Keratinocyte (primary cell): ENCODE measurements at places on chromosomes 2 and 18. TPM values are rescaled to one million over a fixed set of nuclear protein-coding genes. Genes with fewer than 3 reads are reported as not detected.

The TMEM182 gene
- polyA plus RNA-seq, result 3.4 to 3.6 TPM (median 3.5 TPM) in 3 replicates

GRCh38 chr2:70891572-70892357 is 43.9 kb upstream of the ATP6V1B1 start:
- no peak overlapping the region for H3K27ac ChIP-seq
- no peak overlapping the region for H3K4me3 ChIP-seq
- H3K27me3 ChIP-seq, result peaks cover 95% of the 10 kb centered on the region
- H3K4me1 ChIP-seq, result peaks cover 4% of the 10 kb centered on the region

DNA sequence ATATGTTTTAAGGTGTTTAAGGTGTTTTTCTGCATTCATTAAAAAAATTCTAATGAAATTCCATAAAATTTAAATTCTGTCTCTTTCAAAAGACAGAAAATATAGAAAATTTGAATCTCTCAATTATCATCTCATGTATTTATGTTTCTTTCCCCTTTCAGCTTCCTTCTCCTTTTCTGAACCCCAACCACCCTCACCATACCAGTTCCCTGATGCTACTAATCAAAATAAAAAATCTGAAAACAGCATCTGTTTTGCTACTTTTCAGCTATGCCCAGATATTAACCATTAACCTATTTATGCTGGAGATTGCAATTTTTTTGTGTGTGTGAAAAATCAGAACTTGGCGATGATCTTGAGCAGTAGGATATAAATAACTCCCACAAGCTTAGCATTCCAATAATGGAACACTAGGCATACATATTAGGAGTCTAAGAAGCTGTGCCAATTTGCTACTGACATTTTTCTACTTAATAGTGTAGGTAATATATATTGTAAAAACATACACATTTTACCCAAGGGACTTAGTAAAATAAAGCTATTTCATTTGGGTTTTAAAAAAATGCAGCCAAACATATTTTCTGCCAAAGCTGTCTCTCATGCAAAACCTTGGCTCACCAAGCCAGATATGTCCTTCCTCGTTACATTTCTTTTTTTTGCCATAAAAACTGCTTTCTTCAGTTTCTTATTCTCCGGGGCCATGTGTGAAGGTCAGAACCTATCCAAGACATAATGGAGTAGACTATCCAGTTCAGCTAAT is 32.6 kb upstream of the AGPS start:
- no peaks in the 10 kb centered on the region for H3K4me1 ChIP-seq
- no peaks in the 10 kb centered on the region for H3K27me3 ChIP-seq
- no peak overlapping the region for H3K4me3 ChIP-seq
- H3K36me3 ChIP-seq, result no peaks in the 10 kb centered on the region
- no peak overlapping the region for H3K27ac ChIP-seq

GRCh38 chr2:159177957-159178356 is 108.5 kb downstream of the WDSUB1 start:
- no peaks in the 10 kb centered on the region for H3K27me3 ChIP-seq
- H3K4me3 ChIP-seq, result no peak overlapping the region
- H3K4me1 ChIP-seq, result no peaks in the 10 kb centered on the region
- H3K27ac ChIP-seq, result no peak overlapping the region
- no peak for DNase-seq

- no peaks in the 10 kb centered on the region for H3K27me3 ChIP-seq
- H3K27ac ChIP-seq, result no peak overlapping the region
- no peak for DNase-seq
- no peak overlapping the region for H3K4me3 ChIP-seq
These were observed 68.9 kb downstream of the DIPK1C start for GRCh38 chr18:74388227-74388626.

- H3K36me3 ChIP-seq, result no peaks in the 10 kb centered on the region
- H3K27me3 ChIP-seq, result no peaks in the 10 kb centered on the region
- no peak overlapping the region for H3K4me3 ChIP-seq
- no peak overlapping the region for H3K27ac ChIP-seq
- no peak for DNase-seq
These were observed 899.7 kb downstream of the DSC3 start for GRCh38 chr18:30142870-30143269.

- H3K4me3 ChIP-seq, result no peak overlapping the region
- no peak overlapping the region for H3K27ac ChIP-seq
- H3K36me3 ChIP-seq, result no peaks in the 10 kb centered on the region
- H3K4me1 ChIP-seq, result peaks cover 5% of the 10 kb centered on the region
These were observed 25.1 kb upstream of the SOS1 start for GRCh38 chr2:39145906-39146421.

- H3K27ac ChIP-seq, result no peak overlapping the region
- no peak overlapping the region for H3K4me3 ChIP-seq
- no peaks in the 10 kb centered on the region for H3K36me3 ChIP-seq
- peaks cover 18% of the 10 kb centered on the region for H3K4me1 ChIP-seq
- no peaks in the 10 kb centered on the region for H3K27me3 ChIP-seq
These were observed 232.0 kb downstream of the ANAPC1 start for GRCh38 chr2:111652038-111652437.

DNA sequence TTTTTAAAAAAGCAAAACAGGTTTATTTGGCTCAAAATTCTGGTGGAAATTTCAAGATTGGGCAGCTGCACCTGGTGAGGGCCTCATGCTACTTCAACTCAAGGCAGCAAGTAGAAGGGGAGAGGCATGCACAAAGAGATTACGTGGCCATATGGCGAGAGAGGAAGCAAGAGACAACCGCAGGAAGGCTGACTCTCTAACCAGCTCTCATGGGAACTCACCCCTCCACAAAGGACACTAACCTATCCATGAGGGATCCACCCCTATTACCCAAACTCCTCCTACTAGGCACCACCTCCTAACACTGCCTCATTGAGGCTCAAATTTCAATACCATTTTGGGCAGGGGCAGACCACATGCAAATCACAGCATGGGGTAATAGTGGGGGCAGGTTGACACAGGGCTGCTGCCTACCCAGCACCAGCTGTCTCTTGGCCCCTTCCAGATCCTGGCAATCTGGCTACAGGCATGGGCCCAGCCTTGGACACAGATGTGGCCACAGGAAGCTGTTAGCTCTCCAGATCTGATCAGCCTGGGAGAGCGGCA is 2.0 kb upstream of the CAPN10 start:
- peaks cover 46% of the 10 kb centered on the region for H3K4me1 ChIP-seq
- H3K27me3 ChIP-seq, result no peaks in the 10 kb centered on the region
- H3K4me3 ChIP-seq, result peak overlapping the region; percentile 87
- peak overlapping the region; percentile 82 for H3K27ac ChIP-seq

DNA sequence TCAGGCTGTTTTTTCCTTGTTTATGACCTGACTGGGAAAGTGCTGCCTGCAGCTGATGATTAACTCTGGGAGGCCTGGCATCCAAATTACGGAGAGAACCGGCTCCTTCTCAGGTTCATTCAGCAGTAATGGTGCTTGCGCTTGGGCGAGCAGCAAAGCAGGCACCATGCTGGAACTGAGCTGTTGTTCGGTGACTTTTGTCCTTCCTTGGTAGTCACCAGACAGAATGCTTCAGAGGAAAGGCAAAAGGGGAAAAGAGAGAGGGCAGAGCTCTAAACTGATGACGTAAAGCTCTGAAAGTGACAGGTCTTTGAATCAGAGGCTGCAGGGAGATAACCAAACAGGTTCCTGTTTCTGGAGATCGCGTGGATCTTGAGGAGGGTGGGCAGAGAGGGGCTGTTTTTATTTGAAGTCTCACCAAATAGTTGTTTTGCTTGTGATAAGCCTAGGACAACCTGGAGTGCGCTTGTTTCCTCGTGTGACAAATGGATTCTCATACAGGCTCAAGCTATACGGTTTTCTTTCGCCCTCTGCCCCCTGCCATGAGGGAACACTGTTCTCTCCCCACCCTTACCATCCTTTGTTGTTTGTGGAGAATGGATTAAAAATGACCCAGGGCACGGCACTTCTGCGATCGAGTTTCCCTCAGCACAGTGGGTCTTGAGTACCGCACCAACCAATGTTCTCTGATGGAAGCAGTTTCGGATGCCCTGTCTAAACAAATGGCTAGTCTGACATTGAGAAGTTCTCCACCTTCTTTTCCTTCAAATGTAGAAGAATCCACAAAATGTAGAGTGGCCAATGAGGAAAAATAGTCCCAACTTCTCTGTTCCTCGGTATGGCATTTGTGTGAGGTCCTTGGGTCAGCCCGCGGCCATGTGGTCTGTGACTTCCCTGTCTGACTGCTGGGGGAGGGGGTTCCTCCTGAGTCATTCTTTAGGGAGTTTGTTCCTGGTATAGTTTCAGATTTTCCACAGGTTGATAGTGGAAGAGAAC is 1.3 kb downstream of the RASGRP3 start:
- no peak for DNase-seq
- H3K27ac ChIP-seq, result no peak overlapping the region
- no peak overlapping the region for H3K4me3 ChIP-seq
- peaks cover 3% of the 10 kb centered on the region for H3K4me1 ChIP-seq
- no peaks in the 10 kb centered on the region for H3K36me3 ChIP-seq
- H3K27me3 ChIP-seq, result no peaks in the 10 kb centered on the region

- H3K36me3 ChIP-seq, result peaks cover 11% of the 10 kb centered on the region
- DNase-seq, result no peak
- peaks cover 3% of the 10 kb centered on the region for H3K4me1 ChIP-seq
These were observed 10.2 kb downstream of the BOK start for GRCh38 chr2:241568726-241569125.
